Neural crest cell (in vitro differentiated cells): ENCODE measurements at places on chromosomes 3 and 15. TPM values are rescaled to one million over a fixed set of nuclear protein-coding genes. Genes with fewer than 3 reads are reported as not detected.

MESP1 gene
- 1.2 and 2.3 TPM in 2 replicates for total RNA-seq

DUOXA1 gene
- not detected in 2 replicates for total RNA-seq

LRRC31 gene
- not detected in 2 replicates for total RNA-seq

ROBO1 gene
- 83.5 and 88.7 TPM in 2 replicates for total RNA-seq

ZMYND10 gene
- total RNA-seq, result 2.3 and 2.5 TPM in 2 replicates
